ENCODE measurements at places on chromosomes 13 and 19.

- no peak for DNase-seq
Observed at GRCh38 chr13:35891507-35892441, 239.4 kb downstream of the DCLK1 start.

DNA sequence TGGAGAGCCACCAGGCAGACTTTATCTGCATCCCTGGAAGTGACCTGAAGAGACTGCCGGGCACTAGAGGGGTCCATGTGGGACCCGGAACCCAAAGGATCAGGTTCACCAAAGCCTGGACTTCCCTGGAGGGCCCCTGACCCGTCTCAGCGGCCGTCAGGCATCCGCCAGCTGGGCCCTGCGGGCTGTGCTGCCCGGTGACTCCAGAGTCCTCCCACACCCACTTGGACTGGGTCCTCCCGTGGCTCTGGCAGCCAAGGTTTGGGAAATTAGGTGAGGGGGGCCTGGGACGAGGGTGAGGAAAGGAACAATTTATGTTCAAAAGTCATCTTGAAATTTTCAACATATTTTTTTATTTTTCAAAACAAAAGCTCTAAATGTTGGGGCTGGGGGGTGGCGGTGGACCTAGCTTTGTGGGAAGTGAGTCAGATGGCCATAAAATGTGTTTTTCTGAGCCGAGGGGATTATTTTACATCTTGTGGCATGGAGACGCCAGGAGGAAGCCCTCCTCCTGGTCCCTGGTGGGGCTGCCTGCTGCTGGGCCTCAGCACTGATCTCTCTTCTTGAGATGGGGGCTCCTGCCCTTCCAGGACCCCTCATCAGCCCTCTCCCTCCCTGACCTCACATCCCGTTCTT, 20.2 kb downstream of the CEBPA start:
- DNase-seq = no peak

DNA sequence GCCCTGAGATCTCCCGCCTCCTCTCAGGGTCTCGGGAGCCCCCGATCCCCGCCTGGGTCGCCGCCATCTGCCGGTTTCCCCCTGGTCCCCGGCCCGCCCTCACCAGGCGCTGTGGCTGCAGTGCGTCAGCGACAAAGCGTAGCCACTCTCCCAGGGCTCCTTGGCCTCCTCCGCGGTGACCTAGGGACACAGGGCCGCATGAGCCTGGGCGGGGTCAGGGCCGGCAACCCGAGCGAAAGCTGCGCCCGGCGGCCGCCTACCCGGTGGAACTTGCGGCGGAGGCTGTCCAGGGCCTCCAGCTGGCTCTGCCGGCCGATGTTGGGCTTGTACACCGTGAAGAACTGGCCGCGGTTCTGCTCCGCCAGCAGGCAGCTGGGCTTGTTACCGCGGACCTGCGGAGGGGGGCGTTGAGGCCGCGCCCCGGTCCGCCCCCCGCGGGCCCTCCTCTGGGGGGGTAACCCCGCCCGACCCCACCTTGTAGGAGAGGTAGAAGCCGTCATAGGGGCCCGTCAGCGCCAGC, 5.3 kb downstream of the GPX4 start:
- DNase-seq = no peak

DNA sequence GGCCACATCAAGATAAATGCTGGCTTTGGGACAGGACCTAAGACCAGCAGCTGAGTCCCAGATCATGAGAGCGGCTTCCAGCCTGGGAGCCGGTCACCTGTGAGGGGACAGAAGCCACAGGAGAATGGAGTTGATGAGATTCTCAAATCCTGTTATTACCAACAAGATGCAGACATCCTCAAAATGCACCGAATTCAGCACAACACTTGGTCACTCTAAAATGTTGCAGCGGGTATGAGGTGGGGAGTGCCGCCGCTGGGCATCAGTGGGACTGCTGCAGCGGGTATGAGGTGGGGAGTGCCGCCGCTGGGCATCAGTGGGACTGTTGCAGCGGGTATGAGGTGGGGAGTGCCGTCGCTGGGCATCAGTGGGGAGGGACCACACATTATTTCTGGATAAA, 21.2 kb downstream of the RANBP3 start:
- no peak for DNase-seq
